ENCODE measurements at places on chromosomes 1 and 21.
A peak's percentile ranks its signal among the peaks of the same experiment; 100 is the strongest.

DNA sequence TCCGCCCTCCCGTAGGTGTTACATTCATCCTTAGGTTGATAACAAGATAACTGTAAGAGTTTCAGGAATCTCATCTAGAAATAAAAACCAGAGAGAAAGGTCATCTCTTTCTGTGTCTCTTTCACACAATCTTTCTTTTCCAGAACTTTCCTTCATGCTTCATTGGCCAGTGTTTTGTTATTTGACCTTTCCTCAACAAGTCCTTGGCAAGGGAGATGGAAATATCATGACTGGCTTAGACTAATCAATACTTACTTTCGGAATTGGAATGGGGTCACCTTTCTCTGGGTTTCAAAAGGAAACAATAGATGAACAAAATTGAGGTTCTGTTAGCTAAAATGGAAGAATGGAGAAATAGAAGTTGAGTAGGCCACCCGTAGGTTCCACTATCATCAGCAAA lies 72.9 kb upstream of the PPP2R5A start:
- no peak for DNase-seq

DNA sequence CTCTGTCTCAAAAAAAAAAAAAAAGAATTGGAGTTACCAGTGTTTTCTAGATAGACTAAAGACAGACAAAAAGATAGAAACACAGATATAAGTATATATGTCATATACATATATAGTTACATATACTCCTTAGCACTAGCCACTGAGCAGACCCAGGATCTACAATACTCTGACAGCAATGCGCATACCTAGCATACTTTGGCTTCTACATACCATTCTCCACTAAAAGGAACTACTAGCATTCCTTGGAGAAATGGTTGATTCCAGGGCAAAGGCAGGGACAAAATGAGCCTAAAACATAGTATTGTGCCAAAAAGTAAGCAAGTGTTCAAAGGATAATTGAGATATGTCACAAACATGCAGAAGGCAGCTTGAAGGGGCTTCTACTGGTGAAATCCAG lies 22.7 kb downstream of the SYNJ1 start:
- peak; percentile 67 for DNase-seq

DNA sequence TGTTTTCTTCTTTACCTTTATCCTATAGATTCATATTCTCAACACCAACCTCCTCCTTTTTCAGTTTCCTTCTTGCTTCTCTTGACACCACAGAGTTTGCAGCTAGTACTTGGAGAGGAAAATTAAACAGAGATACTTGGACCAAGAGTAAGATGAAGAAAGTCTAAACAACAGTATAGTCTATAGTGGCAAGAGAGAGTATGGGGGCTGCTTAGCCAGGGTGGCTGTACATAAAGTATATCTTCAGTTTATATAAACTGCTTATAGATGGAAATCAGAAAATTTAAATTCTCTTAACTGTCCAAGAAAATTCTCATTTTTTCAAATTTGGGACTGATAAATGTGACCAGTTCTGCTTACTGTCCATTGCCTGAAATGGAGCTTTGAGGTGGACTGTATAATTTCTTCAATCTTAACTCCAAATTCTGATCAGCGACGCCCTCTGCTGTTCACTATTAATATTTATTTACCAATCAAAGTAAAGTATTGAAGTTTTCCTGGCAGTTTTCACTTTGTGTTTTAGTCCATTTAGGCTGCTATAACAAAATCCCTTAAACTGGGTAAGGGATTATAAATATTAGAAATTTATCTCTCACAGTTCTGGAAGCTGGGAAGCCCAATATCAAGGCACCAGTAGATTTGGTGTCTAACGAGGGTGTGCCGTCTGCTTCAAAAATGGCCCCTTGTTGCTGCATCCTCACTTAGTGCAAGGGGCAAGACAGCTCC lies 14.8 kb upstream of the METTL18 start:
- peak; percentile 30 for DNase-seq

DNA sequence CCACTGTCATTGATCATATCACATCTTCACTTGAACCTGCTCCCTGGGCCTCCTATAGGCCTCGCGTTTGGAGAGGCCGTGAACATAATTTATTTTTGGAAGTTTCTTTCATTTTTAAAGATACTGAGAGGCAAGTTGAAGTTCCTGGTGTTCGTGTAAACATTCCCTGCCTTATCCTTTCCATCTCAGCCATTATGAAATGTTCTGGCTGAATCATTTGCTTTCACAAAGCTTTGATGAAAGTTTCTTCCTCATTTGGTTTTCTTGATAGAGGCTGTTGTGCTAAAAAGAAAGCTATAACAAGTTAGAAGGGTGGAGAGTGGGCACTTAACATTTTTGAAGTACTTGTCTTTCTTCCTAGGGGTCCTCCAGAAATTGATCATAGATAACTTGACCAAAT lies 15.5 kb downstream of the CAMTA1 start:
- peak; percentile 33 for DNase-seq

DNA sequence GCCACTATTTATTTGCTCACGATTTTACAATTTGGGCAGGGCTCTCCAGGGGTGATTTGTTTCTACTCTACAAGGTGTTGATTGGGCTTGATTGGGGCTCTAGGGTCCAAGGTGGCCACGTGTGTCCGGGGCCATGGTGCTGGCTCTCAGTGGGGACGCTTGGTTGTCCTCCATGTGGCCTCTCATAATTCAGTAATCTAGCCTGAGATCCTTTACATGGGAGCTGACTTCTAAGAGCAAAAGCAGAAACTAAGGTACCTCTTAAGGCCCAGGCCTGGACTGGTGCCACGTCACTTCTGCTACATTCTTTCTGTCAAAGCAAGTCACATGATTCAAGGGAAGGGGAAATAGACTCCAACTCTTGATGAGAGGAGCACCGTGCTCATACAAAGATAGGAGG lies 8.1 kb upstream of the PSRC1 start:
- DNase-seq: no peak

- no peak for DNase-seq
Observed at GRCh38 chr21:8991088-8991907, 1530.1 kb upstream of the TPTE start.

DNA sequence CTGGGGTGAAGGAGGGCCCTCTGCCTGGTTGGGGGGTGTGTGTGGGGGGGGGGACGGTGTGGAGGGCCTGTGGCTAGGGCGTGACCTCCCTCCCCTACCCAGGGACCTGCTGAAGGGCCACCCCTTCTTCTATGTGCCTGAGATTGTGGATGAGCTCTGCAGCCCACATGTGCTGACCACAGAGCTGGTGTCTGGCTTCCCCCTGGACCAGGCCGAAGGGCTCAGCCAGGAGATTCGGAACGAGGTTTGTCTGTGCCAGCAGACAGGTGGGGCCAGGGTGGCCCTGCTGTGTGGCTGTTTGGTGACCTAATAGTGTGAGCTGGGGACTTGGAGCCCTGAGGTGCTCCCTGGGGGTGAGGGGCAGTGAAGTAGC lies 43.9 kb downstream of the COQ8A start:
- DNase-seq: no peak

GRCh38 chr1:2492091-2492490 lies 16.0 kb downstream of the PLCH2 start:
- no peak for DNase-seq
